Peyer's patch (tissue), 4 donors: ENCODE measurements at places on chromosomes 5 and 9. TPM values are rescaled to one million over a fixed set of nuclear protein-coding genes. Genes with fewer than 3 reads are reported as not detected.
A peak's percentile ranks its signal among the peaks of the same experiment; 100 is the strongest.

DNA sequence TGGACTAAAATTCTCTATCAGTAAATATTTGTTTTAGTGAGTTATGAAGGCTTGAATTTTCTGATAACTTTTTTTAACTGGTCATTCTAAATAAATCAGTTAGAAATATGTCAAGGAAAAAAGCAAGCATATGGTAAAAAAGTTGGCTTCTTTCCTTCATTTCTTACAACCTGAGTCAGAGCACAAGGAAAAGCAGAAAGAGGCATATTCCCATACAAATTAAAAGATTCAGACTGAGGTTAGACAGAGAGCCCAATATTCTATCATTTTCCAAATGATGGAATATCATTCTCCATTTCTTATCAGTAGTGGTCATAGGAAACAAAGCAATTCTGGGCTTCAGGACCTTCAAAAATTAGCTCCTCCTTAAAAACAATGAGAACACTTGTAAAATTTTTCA, 732.1 kb downstream of the MAT2B start:
- H3K4me3 ChIP-seq, result no peak overlapping the region
- H3K4me1 ChIP-seq, result peaks cover 6% of the 10 kb centered on the region
- H3K27me3 ChIP-seq, result no peaks in the 10 kb centered on the region

- H3K27me3 ChIP-seq, result no peaks in the 10 kb centered on the region
- peaks cover 86% of the 10 kb centered on the region for H3K36me3 ChIP-seq
- no peak overlapping the region for H3K27ac ChIP-seq
- no peaks in the 10 kb centered on the region for H3K4me1 ChIP-seq
- no peak overlapping the region for H3K4me3 ChIP-seq
- DNase-seq, result no peak
Observed at GRCh38 chr9:104802110-104802509, 38.2 kb downstream of the NIPSNAP3B start.

GRCh38 chr9:14531341-14532269, 161.6 kb downstream of the ZDHHC21 start:
- no peaks in the 10 kb centered on the region for H3K4me1 ChIP-seq
- no peak overlapping the region for H3K27ac ChIP-seq
- H3K4me3 ChIP-seq, result no peak overlapping the region
- no peaks in the 10 kb centered on the region for H3K36me3 ChIP-seq
- no peaks in the 10 kb centered on the region for H3K27me3 ChIP-seq

DNA sequence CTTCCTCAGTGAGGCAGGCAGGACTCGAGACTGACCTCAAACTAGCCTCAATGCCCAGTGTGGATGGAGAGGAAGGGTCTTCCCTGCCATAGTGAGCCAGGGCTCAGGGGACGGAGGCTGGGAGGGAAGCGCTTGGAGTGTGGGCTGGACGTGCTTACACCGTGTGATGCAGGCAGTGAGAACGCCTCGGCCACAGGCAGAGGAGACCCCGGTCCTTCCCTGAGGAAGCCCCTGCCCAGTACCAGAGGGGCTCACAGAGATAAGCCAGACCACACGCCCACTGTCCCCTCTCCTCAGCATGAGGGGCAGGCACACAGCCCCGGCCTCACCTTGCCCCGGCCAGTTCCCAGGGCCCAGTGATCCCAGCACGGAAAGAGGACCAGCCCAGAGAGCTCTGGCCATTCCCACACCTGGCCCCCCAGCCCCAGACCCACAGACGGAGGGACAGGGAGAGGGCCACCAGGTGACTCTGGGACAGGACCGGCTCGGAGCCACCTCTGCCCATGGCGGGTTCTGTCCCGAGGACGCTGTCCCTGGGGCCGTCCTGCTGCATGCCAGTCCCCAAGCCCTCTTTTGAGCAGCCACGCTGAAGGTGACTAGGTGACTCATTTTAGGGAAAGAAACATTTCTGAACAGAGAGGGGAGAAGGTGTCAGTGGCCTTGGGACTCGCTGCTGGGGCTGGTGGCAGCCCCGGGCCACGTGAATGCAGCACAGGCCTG, 6.0 kb upstream of the NSMF start:
- H3K36me3 ChIP-seq, result no peaks in the 10 kb centered on the region
- H3K4me3 ChIP-seq, result no peak overlapping the region
- H3K27me3 ChIP-seq, result no peaks in the 10 kb centered on the region
- H3K4me1 ChIP-seq, result no peaks in the 10 kb centered on the region
- H3K27ac ChIP-seq, result no peak overlapping the region
- no peak for DNase-seq

GRCh38 chr9:81424431-81424830, 264.9 kb downstream of the TLE1 start:
- no peaks in the 10 kb centered on the region for H3K27me3 ChIP-seq
- no peaks in the 10 kb centered on the region for H3K4me1 ChIP-seq
- no peak for DNase-seq
- H3K27ac ChIP-seq, result no peak overlapping the region

- no peak for DNase-seq
- no peaks in the 10 kb centered on the region for H3K27me3 ChIP-seq
- H3K4me1 ChIP-seq, result no peaks in the 10 kb centered on the region
- H3K36me3 ChIP-seq, result no peaks in the 10 kb centered on the region
- H3K4me3 ChIP-seq, result no peak overlapping the region
Observed at GRCh38 chr5:170540271-170540670, 36.5 kb downstream of the KCNIP1 start.

- H3K4me3 ChIP-seq, result no peak overlapping the region
- H3K27me3 ChIP-seq, result no peaks in the 10 kb centered on the region
- H3K27ac ChIP-seq, result no peak overlapping the region
- no peaks in the 10 kb centered on the region for H3K36me3 ChIP-seq
- peaks cover 15% of the 10 kb centered on the region for H3K4me1 ChIP-seq
- DNase-seq, result no peak
Observed at GRCh38 chr9:115039516-115040120, 78.3 kb downstream of the TNC start.

GRCh38 chr9:107548298-107549142, 59.0 kb upstream of the KLF4 start:
- no peak overlapping the region for H3K4me3 ChIP-seq
- no peaks in the 10 kb centered on the region for H3K27me3 ChIP-seq
- DNase-seq, result no peak
- no peak overlapping the region for H3K27ac ChIP-seq

DNA sequence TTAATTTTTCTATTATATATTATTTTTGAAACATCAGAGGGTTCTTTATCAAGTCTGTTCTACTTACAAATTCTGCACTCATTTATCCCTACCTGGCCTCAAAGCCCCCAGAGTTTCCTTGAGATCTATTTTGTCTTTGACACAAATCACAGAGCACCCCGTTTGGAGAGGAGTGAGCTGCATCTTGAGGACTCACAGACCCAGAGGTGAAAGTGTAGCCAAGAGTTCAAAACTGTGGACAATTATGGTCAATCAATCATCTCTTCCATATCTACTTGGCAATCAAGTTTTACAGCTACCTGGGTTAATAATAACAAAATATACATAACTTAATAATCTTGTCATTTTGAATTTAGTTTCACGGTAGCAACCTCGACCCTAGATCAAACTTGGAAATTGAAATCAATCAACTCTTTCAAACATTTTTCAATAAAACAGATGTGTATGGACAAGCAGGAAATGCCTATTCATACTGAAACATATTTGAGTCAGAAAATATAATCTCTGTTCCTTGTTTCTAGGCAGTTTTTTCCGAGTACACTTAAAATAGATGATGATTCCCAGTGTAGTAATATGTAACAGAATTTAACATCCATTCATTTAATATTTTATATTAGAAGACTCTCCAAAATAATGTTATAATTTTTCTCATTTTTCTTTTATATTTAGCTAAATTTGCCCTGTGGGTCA, 13.7 kb upstream of the SYK start:
- H3K4me1 ChIP-seq, result no peaks in the 10 kb centered on the region
- no peaks in the 10 kb centered on the region for H3K36me3 ChIP-seq
- no peak overlapping the region for H3K4me3 ChIP-seq
- no peaks in the 10 kb centered on the region for H3K27me3 ChIP-seq
- H3K27ac ChIP-seq, result no peak overlapping the region

DNA sequence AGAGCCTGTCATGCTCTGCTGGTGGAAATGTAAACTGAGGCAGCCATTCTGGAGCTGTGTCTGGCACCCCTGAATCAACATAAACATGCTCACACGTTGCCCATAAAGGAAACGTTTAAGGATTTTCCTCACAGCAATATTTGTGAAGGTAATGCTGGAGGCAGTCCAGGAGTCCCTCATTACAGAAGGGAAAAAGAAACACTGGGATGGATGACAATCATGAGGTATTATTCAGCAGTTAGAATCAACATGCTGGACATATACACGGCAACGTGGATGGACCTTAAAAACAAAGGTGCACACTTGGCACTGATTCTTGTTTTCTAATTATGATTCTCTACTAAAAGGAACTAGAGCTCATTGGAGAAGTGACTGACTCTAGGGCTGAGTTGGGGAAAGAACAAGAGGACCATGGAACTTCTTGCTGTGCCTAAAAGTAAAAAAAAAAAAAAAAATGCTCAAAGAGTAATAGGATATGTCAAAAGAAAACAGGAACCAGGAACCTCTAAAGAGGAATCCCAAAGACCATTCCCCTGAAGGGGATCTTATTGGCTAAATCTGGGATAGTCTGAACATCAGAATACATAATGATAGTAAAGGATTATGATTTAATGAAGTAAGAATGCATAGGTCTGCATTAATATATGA, 18.6 kb downstream of the B4GALT1 start:
- no peaks in the 10 kb centered on the region for H3K27me3 ChIP-seq
- DNase-seq, result no peak
- no peaks in the 10 kb centered on the region for H3K36me3 ChIP-seq
- no peak overlapping the region for H3K4me3 ChIP-seq

- no peak overlapping the region for H3K27ac ChIP-seq
- H3K4me1 ChIP-seq, result no peaks in the 10 kb centered on the region
- no peak for DNase-seq
- H3K36me3 ChIP-seq, result no peaks in the 10 kb centered on the region
Observed at GRCh38 chr5:69035665-69036064, 58.1 kb upstream of the SLC30A5 start.

DNA sequence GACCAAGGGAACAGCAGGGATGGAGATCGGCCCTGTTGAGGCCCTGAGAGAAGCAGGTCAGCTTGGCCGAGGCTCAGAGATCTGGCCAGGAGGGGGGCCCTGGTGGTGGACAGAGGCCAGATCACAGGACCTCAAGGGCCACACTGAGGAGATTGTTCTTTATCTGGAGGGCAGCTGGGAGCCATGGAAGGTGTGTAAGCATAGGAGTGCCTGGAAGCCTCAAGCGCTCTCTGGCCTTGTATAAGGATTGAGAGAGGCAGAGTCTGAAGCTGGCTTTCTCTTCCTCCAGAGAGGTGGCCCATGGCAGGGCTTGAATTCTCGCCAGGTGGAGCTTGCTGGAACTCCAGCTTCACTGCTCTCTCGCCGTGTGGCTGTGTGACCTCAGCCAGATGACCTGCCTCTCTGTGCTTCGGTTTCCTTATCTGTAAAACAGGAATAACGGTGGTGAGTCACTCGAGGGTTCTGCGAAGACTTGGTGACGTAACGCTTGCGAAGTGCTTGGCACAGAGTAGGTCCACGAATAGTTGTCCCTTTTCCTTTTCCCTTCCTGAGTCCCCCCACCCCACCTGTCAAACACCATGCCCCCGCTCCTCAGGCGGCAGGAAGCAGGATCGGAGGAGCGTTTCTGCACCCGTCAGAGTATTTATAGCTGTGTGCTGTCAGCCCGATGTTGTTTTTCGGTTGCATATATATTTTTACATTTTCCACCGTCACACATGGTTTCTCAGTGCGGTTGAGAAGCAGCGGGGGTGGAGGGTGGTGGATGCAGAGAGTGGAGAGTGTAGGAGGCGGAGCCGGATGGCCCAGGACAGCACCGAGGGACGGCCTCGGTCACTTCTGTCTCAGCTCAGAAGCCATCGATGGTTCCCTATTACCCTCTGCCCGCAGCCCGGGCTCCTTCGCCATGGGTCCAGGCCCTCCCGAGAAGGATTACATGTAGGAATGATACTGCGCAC, 17.0 kb upstream of the CRB2 start:
- H3K27ac ChIP-seq, result peak overlapping the region; percentile 52
- H3K4me1 ChIP-seq, result peaks cover 38% of the 10 kb centered on the region
- DNase-seq, result peak; percentile 89
- no peaks in the 10 kb centered on the region for H3K36me3 ChIP-seq
- H3K27me3 ChIP-seq, result no peaks in the 10 kb centered on the region
- peak overlapping the region; percentile 26 for H3K4me3 ChIP-seq

- H3K4me3 ChIP-seq, result no peak overlapping the region
- DNase-seq, result no peak
- H3K36me3 ChIP-seq, result no peaks in the 10 kb centered on the region
- no peaks in the 10 kb centered on the region for H3K4me1 ChIP-seq
- H3K27ac ChIP-seq, result no peak overlapping the region
- H3K27me3 ChIP-seq, result no peaks in the 10 kb centered on the region
Observed at GRCh38 chr5:7410936-7411511, 15.1 kb downstream of the ADCY2 start.

GRCh38 chr9:133968966-133969617, 23.0 kb downstream of the VAV2 start:
- DNase-seq, result no peak
- peaks cover 33% of the 10 kb centered on the region for H3K4me1 ChIP-seq
- no peaks in the 10 kb centered on the region for H3K36me3 ChIP-seq
- H3K4me3 ChIP-seq, result no peak overlapping the region
- H3K27me3 ChIP-seq, result no peaks in the 10 kb centered on the region
- no peak overlapping the region for H3K27ac ChIP-seq

DNA sequence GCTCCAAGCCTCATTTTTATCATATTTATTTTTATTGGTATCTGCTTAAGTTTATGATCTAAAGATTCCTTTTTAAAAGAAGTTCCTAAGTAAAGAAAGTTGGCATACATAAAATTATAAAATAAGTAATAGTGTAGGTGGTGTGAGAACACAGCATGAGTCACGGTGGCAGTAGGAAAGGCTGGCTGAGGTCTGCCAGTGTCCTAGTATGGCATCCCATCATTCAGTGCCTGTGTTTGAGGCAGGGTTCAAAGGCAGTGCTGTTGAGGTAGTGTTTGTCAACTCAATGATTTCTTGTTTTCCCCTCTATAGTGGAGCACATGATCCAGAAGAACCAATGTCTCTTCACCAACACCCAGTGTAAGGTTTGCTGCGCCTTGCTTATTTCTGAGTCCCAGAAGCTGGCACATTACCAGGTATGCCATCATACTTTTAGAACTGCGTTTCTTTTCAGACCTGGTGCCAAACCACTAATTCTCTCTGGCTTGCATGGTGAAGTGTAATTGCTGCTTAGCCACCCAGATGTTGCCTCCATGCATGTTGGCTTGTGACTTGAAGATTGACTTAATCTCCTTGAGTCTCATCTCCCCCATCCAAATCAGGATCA, 18.4 kb downstream of the ZNF346 start:
- DNase-seq, result no peak
- no peak overlapping the region for H3K27ac ChIP-seq
- no peaks in the 10 kb centered on the region for H3K27me3 ChIP-seq
- H3K36me3 ChIP-seq, result no peaks in the 10 kb centered on the region
- H3K4me1 ChIP-seq, result no peaks in the 10 kb centered on the region
- no peak overlapping the region for H3K4me3 ChIP-seq

The AGPAT2 gene
- total RNA-seq, result 97.4 TPM

The GNA14 gene
- 3.9 TPM for total RNA-seq

The CHSY3 gene
- 1.2 TPM for total RNA-seq

The BARHL1 gene
- not detected for total RNA-seq

The TAF11L12 gene
- not detected for total RNA-seq

The NME5 gene
- total RNA-seq, result 0.70 TPM
